ENCODE measurements at places on chromosomes 1 and 21.

- no peak for DNase-seq
Observed at GRCh38 chr1:202012544-202013478, 2.4 kb downstream of the ELF3 start.

- no peak for DNase-seq
Observed at GRCh38 chr1:178918955-178919354, 48.1 kb upstream of the ANGPTL1 start.

- no peak for DNase-seq
Observed at GRCh38 chr1:110033421-110033820, 1.0 kb upstream of the STRIP1 start.

DNA sequence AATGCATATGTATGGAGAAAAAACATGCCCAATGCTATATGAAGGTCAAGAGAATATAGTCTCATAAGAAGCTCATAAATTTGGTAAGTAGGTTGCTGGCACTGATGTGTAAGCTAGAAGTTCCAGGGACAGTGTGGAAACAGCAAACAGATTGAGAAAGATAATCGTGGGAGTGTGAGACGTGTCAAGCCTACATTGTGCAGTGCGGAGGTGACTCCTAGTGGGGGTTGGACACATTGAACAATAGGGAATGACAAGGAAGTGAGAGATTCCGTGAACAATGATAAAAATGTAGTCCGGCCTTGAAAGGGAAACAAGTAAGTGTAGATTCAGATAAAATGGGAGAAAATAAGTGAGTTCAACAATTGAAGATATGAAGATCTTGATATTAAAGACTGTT lies 788.4 kb upstream of the PRMT6 start:
- no peak for DNase-seq

DNA sequence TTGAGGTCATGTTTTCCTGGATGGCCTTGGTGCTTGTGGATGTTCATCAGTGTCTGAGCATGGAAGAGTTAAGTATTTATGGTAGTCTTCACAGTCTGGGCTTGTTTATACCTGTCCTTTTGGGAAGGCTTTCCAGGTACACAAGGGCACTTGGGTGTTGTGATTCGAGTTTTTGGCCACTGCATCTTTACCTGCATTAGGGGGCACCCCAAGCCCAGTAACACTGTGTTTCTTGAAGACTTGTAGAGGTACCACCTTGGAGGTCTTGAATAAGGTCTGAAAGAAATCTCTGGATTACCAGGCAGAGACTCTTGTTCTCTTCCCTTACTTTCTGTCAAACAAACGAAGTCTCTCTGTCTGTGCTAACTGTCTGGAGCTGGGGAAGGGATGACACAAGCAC lies 34.4 kb upstream of the ROR1 start:
- no peak for DNase-seq

All from amniotic stem cell (primary cell).